ENCODE measurements at places on chromosomes 4 and X.

GRCh38 chr4:992297-993110, 700 bp downstream of the SLC26A1 start:
- no peak for DNase-seq

- no peak for DNase-seq
Observed at GRCh38 chrX:41482154-41482850, 35.2 kb downstream of the NYX start.

- DNase-seq, result no peak
Observed at GRCh38 chrX:45264865-45265264, 64.2 kb upstream of the DIPK2B start.

DNA sequence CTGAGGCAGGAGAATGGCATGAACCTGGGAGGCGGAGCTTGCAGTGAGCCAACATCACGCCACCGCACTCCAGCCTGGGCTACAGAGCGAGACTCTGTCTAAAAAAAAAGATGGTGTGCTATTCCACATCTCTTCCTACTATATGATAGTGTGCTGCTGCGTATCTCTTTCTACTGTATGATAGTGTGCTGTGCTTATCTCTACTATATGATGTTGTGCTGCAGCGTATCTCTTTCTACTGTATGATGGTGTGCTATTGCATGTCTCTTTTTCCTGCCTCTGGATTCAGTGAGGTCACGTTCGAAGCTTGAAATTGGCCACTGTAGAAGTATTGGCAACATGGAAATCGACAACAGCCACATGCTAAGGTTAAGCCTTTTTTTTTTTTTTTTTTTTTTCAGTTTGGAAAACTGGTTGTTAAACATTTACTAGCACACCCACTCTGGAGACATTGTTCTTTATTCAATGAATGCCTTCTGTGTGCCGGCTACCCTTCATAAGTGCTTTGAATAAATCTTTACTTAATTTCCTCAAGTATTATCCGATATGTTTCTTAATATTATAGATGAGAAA, 31.0 kb downstream of the ARFIP1 start:
- DNase-seq, result no peak

Measured in skin of body (tissue), 3 donors.